ENCODE measurements at places on chromosomes 3 and 15.

DNA sequence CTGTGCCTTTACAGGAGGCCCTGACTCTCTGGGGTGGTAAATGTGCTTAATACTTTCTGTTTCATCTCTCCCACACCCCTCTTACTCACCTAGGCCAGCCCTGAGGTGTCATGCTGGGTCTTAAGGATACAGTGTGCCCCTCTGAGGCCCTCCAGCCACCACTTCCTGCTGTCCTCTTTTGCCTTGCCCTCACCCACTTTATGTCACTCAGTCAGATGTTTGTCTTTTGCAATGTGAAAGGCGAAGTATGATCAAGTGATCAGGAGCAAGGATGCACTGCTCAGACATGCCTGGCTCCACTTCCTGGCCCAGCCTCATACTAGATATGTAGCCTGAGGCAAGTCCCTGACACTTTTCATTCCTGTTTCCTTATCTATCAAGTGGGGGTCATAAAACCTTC, 339.0 kb upstream of the NR2E3 start:
- no peak for DNase-seq

GRCh38 chr3:151275091-151275490, 3.3 kb downstream of the P2RY14 start:
- no peak for DNase-seq

GRCh38 chr3:131526801-131527347, 24.1 kb upstream of the MRPL3 start:
- no peak for DNase-seq

GRCh38 chr3:108092501-108092900, 1.7 kb upstream of the CD47 start:
- DNase-seq: no peak

DNA sequence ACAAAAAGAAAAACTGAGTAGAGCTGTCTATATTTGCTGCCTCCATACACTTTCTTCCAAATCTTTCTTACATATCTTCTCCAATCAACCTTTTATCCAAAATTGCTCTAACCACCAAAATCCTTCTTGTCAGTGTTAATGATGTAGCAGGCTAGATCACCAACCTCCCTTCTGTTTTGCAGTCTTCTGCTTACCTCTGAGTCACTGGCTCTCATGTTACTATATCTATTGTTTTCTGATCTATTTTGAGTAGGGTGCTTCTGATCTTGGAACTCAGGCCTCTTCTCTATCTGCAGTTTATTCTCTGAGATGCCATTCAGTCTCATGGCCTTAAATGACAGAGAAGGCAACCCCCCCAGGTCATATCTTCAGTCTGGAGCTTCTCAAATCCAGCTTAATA, 26.3 kb upstream of the AADAC start:
- DNase-seq: no peak

GRCh38 chr3:188434594-188434993, 280.6 kb downstream of the LPP start:
- DNase-seq: no peak

- DNase-seq: no peak
Observed at GRCh38 chr3:71461114-71461513, 122.4 kb downstream of the FOXP1 start.

DNA sequence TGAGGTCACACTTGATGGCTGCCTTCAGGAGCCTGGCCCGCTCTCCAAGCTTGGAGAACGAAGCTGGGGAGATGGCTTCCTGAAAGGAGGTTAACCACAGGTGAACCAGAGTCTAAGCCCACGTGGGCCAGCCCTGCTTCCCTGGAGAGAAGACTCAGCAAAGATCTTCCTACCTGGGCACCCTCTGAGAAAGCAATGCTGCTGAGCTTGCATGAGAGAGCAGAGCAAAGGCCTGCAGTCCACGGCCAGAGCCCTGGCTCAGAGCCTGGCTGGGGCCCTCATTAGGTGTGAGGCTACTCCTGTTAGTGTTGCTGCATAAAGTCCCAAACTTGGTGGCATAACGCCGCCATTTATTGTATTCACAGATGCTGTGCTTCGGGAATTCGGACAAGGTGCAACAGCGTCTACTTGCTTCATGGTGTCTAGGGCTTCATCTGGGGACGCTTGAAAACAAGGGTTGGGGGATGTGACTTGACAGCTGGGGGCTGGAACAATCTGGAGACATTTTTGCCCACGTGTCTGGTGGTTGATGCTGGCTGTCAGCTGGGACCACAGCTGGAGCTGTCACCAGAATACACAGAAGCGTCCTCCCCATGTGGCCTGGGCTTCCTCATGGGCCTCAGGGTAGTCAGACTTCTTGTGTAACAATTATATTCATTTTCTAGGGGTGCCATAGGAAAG, 87.9 kb upstream of the MEF2A start:
- DNase-seq: no peak

- no peak for DNase-seq
Observed at GRCh38 chr3:151906751-151907150, 33.3 kb downstream of the SUCNR1 start.

DNA sequence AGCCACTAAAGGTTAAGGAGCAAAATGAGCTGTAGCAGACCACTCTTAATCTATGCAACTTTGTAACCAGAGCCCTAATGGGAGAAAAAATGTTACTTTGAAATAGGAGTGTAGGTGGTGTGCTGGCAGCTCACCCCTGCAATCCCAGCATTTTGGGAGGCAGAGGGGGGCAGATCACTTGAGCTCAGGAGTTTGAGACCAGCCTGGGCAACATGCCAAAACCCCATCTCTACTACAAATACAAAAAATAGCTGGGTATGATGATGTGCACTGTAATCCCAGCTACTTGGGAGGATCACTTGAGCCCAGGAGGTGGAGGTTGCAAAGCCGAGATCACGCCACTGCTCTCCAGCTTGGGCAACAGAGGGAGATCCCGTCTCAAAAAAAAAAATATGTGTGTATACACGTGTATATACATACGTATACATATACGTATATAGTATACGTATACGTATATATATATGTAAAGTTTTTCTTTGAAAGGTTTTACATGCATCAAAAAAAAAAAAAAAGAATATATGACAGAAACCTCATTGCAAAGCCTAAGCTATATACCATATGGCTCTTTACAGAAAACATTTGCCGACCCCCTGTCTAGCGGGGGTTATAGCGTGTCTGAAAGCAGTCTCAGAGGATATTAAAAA, 15.7 kb downstream of the CAPN7 start:
- no peak for DNase-seq

- no peak for DNase-seq
Observed at GRCh38 chr3:158723991-158724390, 8.3 kb downstream of the RARRES1 start.

DNA sequence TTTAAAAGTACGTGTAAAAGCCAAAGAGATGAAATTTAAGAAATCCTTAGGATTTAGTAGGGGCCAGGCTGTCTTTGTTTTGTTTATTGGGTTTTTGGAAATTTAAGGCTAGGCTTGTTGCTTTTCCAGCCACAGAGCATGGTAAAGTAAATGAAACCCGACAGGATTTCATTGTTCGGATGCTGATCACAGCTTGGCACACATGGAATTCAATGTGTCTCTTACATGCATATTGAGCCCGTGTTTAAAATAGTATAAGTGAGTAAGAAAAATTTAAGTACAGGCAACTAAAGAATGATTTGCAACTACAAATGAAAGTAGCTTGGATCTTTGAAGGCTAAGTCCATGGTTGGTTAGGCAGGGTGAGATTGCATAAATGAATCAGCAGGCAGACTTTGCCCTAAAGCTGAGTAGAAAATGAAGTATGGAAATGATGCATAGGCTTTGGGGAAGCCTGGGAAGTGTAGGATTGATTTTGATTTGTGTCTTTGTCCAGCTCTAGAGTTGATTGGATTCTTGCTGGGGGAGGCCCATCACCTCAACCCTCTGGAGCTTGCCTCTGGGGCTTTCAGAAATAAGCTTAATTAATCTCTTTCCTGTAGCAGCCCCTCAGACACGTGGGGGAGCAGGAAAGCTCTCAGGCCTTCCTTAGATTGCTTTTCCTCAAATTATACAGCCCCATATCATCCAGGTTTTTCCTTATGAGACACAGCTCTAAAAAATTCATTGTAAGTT, 68.2 kb upstream of the ADAMTSL3 start:
- no peak for DNase-seq

DNA sequence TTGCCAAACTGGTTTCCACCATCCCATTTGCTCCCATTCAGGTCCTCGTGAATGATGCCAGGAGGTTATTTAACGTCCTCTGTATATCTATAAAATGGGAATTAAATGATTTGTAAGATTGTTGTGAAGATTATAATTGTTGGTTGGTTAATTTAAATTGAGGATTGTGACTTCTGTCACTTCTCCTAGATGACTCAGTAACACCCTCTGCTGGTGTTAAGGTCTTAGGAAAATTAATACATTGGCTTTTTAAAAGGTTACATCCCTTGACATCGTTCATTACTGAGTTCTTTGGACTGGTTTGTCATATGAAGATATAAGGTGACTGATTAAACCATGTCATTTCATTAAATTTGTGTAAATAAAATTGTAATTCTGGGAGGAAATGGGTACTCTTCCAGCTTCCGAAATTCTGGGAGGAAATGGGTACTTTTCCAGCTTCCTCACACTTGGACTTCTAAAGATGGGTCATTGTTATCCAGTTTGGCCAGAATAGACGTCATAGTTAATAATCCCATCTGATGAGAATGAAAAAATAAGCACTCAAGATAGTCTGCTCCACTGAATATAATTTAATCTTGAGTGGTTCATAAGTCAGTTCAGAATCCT, 33.3 kb upstream of the PAQR5 start:
- peak; percentile 18 for DNase-seq

GRCh38 chr3:45084361-45084760, 58.3 kb downstream of the CLEC3B start:
- DNase-seq: no peak

- no peak for DNase-seq
Observed at GRCh38 chr3:97059168-97059567, 244.8 kb downstream of the EPHA6 start.

GRCh38 chr15:51668446-51668845, 12.9 kb upstream of the SCG3 start:
- DNase-seq: no peak

GRCh38 chr3:194273743-194274310, 77.3 kb downstream of the CPN2 start:
- no peak for DNase-seq
